Common myeloid progenitor, CD34-positive (primary cell): ENCODE measurements at places on chromosomes 11 and 22.
A peak's percentile ranks its signal among the peaks of the same experiment; 100 is the strongest.

GRCh38 chr22:20779014-20779817, 5.3 kb downstream of the SERPIND1 start:
- peaks cover 6% of the 10 kb centered on the region for H3K4me1 ChIP-seq
- no peak overlapping the region for H3K4me3 ChIP-seq
- DNase-seq = no peak
- peaks cover 2% of the 10 kb centered on the region for H3K36me3 ChIP-seq

GRCh38 chr22:36796552-36797175, 20.2 kb downstream of the PVALB start:
- H3K4me3 ChIP-seq = no peak overlapping the region
- H3K4me1 ChIP-seq = peaks cover 10% of the 10 kb centered on the region
- no peak overlapping the region for H3K27ac ChIP-seq
- no peaks in the 10 kb centered on the region for H3K36me3 ChIP-seq

GRCh38 chr11:20671856-20672546, 2.6 kb downstream of the NELL1 start:
- H3K4me1 ChIP-seq = peaks cover 20% of the 10 kb centered on the region
- no peak overlapping the region for H3K4me3 ChIP-seq
- peaks cover 22% of the 10 kb centered on the region for H3K27me3 ChIP-seq

DNA sequence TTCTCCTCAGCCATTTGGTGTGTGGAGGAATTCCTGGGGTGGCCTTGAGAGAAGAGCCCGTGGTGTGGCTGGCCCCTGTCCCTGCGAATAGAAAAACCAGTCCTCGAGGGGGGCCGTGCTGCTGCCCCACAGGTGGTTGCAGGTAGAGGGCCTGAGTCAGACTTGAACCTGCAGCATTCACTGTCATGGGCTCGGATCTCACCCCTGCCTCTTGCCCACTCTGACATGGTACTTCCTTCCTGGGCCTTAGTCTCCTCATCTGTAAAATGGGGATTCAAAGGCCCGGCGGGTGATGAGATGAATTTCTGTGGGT, 19.4 kb downstream of the TRMU start:
- no peak overlapping the region for H3K27ac ChIP-seq
- peaks cover 9% of the 10 kb centered on the region for H3K4me1 ChIP-seq
- H3K36me3 ChIP-seq = peaks cover 8% of the 10 kb centered on the region
- H3K4me3 ChIP-seq = no peak overlapping the region
- no peak for DNase-seq

GRCh38 chr11:13311570-13311969, 34.0 kb downstream of the BMAL1 start:
- DNase-seq = no peak
- H3K4me3 ChIP-seq = no peak overlapping the region
- peaks cover 9% of the 10 kb centered on the region for H3K4me1 ChIP-seq

GRCh38 chr11:30811226-30811755, 225.1 kb upstream of the MPPED2 start:
- DNase-seq = no peak
- no peak overlapping the region for H3K4me3 ChIP-seq
- no peak overlapping the region for H3K27ac ChIP-seq
- no peaks in the 10 kb centered on the region for H3K27me3 ChIP-seq
- no peaks in the 10 kb centered on the region for H3K4me1 ChIP-seq

GRCh38 chr11:28730336-28730735, 622.1 kb downstream of the METTL15 start:
- no peaks in the 10 kb centered on the region for H3K27me3 ChIP-seq
- H3K4me1 ChIP-seq = no peaks in the 10 kb centered on the region
- no peak overlapping the region for H3K27ac ChIP-seq
- no peak overlapping the region for H3K4me3 ChIP-seq
- DNase-seq = no peak
- no peaks in the 10 kb centered on the region for H3K36me3 ChIP-seq

DNA sequence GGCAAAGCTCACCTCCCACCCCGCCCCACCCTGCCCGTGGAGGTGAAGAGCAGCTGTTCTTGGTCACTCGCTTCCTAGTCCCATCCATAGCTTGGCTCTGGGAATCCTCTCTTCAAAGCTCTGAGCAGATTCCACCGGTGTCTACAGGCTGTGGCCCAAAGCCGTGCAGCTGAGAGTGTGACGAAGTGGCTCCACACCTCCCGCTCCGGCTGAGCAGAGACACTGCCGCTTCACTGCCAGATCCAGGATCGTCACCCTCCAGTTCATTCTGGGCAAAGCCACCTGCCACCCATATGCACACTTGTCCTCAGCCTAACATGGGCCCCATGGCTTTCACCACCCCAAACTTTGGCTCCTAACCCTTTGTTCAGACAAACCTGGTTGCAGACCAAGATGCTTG, 532.9 kb upstream of the B3GAT1 start:
- no peak overlapping the region for H3K27ac ChIP-seq
- no peak for DNase-seq
- no peaks in the 10 kb centered on the region for H3K36me3 ChIP-seq
- no peaks in the 10 kb centered on the region for H3K27me3 ChIP-seq
- H3K4me1 ChIP-seq = no peaks in the 10 kb centered on the region

DNA sequence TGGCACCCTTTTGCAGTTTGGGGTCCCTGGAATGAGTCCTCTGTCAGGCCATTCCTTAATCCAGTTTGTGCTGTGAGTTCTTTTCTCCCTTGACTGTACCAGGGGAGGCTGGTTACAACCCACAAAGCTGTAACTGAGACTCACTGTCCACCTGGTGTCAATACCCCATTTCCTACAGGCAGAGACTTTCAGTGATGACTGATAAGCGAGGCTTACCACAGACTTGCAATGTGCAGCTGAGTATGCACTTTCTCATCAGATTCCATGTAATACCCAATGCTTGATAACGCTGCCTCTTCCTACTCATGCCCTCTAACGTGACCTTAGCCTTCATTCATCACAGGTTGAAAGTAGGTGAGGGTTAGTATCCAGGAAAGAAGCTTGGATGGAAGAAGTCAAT, 120.1 kb downstream of the INSC start:
- H3K4me1 ChIP-seq = peaks cover 3% of the 10 kb centered on the region
- no peak overlapping the region for H3K27ac ChIP-seq
- H3K36me3 ChIP-seq = no peaks in the 10 kb centered on the region
- H3K4me3 ChIP-seq = no peak overlapping the region
- H3K27me3 ChIP-seq = peaks cover 6% of the 10 kb centered on the region
- DNase-seq = no peak

DNA sequence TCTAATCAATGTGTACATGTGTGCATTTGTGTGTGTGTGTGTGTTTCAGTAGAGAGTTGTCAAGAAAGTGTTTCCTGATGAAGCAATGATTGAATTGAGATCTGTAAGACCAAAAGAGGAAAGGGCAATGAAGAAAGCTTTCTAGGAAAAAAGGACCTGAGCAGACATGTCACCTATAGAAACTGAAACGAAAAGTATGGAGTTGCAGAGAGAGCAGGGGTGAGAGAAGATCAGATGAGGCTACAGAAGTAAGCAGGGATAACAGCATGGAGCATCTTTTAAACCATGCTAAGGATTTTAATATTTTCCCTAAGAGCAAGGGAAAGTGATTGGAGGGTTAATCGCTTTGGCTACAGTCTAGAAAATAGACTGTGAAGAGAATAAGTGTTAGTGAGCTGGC, 1459.4 kb upstream of the TENM4 start:
- H3K27me3 ChIP-seq = no peaks in the 10 kb centered on the region
- H3K27ac ChIP-seq = peak overlapping the region; percentile 4

DNA sequence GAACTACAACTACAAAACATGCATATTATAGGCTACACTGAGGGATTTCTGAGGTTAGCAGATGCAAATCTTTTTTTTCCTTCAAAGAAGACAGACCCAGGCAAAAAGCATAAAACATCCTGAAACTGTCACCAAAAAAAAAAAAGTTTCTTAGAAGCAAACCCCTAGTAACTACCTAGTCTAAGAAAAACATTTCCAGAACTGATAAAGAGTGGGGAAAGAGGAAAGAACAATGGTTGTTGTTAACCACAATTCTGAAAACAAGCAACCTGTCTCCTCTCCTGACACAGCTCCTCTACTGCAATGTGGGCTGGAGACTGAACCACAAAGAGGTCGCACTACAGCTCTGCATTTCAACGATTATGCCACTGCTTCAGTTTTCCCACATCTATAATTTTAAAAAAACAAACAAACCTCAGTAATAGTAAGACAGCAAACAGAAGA, 15.0 kb downstream of the DENND5A start:
- DNase-seq = peak; percentile 94
- H3K36me3 ChIP-seq = no peaks in the 10 kb centered on the region
- H3K27me3 ChIP-seq = no peaks in the 10 kb centered on the region
- H3K4me1 ChIP-seq = peaks cover 67% of the 10 kb centered on the region

GRCh38 chr11:64742087-64742888, 1.7 kb downstream of the RASGRP2 start:
- no peaks in the 10 kb centered on the region for H3K36me3 ChIP-seq
- H3K4me1 ChIP-seq = peaks cover 43% of the 10 kb centered on the region
- DNase-seq = peak; percentile 57
- H3K4me3 ChIP-seq = peak overlapping the region; percentile 77
- H3K27me3 ChIP-seq = no peaks in the 10 kb centered on the region
- no peak overlapping the region for H3K27ac ChIP-seq

GRCh38 chr11:47106798-47107411, 69.8 kb downstream of the ARFGAP2 start:
- no peak overlapping the region for H3K4me3 ChIP-seq
- H3K4me1 ChIP-seq = no peaks in the 10 kb centered on the region
- no peaks in the 10 kb centered on the region for H3K27me3 ChIP-seq
- no peak for DNase-seq
- H3K27ac ChIP-seq = no peak overlapping the region

- H3K4me3 ChIP-seq = no peak overlapping the region
- H3K36me3 ChIP-seq = peaks cover 5% of the 10 kb centered on the region
- H3K27ac ChIP-seq = no peak overlapping the region
- DNase-seq = no peak
- no peaks in the 10 kb centered on the region for H3K4me1 ChIP-seq
Measured at GRCh38 chr11:47137476-47137875, 39.2 kb downstream of the ARFGAP2 start.

DNA sequence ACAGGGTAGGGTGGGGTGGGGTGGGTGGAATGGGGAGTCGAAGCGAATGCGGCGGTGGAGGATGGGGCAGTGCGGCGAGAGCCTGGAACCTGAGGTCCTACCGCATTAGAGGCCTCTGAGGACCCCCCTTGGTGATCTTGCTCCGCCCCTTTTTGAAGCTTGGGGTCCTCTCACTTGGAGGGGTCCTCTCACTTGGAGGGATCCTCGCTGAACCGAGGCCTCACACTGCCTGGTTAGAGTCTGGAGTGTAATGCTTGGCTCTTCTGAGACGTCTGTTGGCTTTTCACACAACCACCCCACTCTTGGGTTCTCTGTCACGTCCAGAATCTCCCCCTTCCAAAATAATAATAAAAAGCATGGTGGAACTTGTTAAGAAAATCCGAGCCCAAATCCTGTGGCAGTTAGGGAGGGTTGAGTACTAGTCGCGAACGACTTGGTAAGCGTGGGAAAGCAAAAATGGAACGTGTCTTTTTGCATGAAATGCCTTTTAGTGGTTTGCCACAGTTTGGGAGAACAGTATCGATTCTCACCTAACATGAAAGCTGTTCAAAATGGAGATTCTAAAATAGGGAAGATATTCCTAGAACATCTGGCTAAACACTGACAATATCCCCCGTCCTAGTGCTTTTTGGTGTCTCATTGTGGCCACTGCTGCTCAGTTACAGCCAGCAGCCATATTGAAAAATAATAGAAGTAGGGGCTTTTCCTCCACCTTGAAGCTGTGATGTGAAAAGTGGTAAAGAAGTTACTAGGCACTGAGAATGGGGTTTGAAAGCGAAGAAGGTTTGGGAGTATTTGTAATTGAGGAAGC, 822 bp downstream of the RBX1 start:
- peaks cover 27% of the 10 kb centered on the region for H3K36me3 ChIP-seq
- peaks cover 15% of the 10 kb centered on the region for H3K4me1 ChIP-seq
- peak overlapping the region; percentile 91 for H3K4me3 ChIP-seq
- DNase-seq = peak; percentile 51
- peak overlapping the region; percentile 79 for H3K27ac ChIP-seq

DNA sequence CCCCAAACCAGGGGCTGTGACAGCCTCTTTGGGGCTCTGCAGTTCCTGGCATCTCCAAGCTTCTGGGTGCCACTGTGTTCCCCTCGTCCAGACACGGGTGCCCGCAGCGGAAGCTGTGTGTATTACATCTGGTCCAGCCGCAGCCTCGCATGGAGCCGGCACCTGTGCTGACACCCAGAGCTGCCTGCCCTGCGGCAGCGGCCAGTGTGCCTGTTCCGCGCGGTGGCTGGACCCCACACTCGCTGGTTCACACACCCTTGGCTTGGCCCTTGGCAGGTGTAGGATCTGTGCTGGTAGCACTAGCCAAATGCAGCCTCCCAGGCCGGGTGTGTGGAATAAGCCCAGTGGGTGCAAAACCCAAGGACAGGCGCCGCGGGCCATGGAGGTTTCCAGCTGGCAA, 24.5 kb upstream of the RNASEH2C start:
- no peaks in the 10 kb centered on the region for H3K4me1 ChIP-seq
- H3K4me3 ChIP-seq = no peak overlapping the region
- H3K36me3 ChIP-seq = no peaks in the 10 kb centered on the region

DNA sequence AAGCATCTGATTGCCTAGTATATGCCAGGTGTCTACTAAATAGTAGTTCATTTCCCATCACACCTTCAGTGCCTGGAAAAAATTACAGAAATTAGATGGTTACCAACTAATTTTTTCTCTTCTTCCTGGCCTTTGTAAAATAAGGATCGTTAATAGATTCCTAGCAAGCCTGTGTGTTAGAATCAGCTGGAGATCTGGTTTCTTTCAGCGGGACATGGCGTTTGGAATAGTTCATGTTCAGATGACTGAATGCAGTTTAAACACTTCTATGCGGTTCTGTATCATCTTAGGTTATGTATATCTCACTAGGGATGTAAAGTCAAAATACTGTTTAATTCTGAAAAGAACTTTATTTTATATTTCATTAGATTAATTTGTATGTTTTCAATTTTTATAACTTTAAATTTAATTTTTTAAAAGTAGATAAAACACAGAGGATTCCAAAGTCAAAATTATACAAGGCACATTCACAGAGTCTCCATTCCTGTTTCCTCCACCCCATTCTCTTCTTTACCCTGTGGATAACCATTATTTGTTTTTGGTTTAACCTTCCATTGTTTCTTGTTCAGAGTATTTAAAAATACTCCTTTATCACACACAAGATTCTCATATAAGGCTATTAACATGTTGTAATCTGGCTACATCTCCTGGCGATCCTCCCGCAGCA, 132.8 kb downstream of the ATXN10 start:
- no peak overlapping the region for H3K4me3 ChIP-seq
- no peaks in the 10 kb centered on the region for H3K4me1 ChIP-seq
- no peak for DNase-seq

DNA sequence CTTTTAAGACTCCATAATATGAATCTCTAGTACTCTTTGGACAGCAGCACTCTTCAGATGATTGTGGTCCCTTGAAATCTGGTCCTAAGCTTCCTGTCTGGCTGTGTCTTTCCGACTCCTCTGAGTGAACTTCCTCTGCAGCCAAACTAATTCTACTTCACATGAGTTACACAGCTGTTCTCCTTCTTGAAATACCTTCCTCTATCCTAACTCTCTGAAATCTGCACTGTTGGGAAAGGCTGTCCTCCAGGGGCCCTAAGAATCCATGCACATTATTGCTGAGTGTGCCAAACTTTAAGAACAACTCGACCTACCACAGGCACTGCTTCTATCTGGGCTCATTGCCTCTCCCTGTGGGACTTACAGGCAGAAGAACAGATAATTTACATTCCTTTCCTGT, 217.3 kb upstream of the ARHGAP42 start:
- H3K36me3 ChIP-seq = no peaks in the 10 kb centered on the region
- no peak for DNase-seq
- no peaks in the 10 kb centered on the region for H3K4me1 ChIP-seq
